Stimulated activated CD4-positive, alpha-beta T cell treated with anti-CD3 and anti-CD28 coated beads, Interleukin-4, amount 100 ng/mL, for 24 hours (primary cell): ENCODE measurements at places on chromosomes 1 and 21.
A peak's percentile ranks its signal among the peaks of the same experiment; 100 is the strongest.

DNA sequence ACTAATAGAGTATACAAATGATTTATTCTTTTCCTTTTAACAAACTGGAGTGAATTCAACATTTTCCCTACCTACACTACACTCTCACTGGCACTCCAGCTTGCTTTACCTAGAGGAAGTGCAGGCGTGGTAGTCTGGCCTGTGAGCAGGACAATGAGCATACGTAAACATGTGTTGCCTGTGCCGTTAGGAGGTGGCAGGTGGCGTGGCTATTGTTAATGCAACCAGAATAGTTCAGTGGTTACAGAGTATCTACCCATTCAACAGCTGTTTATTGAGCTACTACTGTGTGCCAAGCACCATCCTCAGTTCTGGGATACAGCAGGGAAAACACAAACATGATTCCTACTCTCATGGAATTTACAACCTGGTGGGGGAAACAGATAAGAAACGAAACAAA is 299.7 kb upstream of the KAZN start:
- no peak for DNase-seq

DNA sequence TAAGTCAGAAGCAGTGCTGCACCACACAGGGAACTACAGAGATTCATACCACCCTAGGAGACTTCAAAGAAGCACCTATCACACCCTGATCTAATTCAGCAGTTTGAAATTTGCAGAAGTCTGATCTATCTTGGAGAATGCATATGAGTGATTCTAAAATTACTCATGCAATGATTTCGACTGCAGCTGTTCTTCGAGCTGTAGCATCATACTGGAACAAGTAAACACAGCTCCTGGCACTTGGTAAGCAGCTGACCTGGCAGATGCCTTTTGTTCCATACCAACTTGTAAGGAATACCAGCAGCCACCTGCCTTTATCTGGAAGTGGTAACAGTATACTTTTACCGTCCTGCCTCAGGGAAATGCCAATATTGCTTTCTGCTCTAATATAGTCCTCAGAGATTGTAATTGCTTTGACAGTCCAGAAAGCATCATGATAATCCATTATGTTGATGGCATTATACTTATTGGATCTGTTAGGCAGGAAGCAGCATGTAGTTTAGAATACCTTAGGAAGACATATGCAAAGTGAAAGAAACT is 25.7 kb downstream of the AADACL4 start:
- DNase-seq: no peak

- peak; percentile 70 for DNase-seq
These were observed 66.6 kb downstream of the BCAR3 start for GRCh38 chr1:93614986-93615581.

GRCh38 chr21:14877581-14878228 is 187.1 kb downstream of the NRIP1 start:
- DNase-seq: no peak
